Cerebellum (tissue), 4 donors: ENCODE measurements at places on chromosomes 7 and 10. TPM values are rescaled to one million over a fixed set of nuclear protein-coding genes. Genes with fewer than 3 reads are reported as not detected.
A peak's percentile ranks its signal among the peaks of the same experiment; 100 is the strongest.

The TMEM273 gene
- 2.8 TPM for total RNA-seq

- DNase-seq: no peak
Observed at GRCh38 chr7:116543664-116544063, 18.8 kb downstream of the CAV1 start.

The ANKRD1 gene
- total RNA-seq: not detected

- DNase-seq: no peak
Observed at GRCh38 chr10:43816351-43817321, 168.0 kb upstream of the ZNF32 start.

DNA sequence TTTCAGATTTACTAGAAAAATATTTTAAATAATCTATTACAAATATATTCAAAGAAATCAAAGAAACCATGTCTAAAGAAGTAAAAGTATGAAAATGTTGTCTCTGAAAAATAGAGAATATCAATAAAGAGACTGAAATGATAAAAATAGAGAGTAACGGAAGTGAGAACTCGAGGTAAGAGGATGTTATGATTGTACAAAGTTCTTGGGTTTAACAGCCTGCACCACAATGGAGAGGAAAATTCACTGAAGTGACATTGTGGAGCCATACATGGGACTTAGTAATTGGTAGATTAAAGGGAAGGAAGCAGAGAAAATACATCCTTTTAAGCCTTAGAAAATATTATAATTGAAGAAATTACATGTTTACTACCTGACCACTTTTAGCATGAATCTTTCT is 77.9 kb downstream of the THSD7A start:
- DNase-seq: no peak

DNA sequence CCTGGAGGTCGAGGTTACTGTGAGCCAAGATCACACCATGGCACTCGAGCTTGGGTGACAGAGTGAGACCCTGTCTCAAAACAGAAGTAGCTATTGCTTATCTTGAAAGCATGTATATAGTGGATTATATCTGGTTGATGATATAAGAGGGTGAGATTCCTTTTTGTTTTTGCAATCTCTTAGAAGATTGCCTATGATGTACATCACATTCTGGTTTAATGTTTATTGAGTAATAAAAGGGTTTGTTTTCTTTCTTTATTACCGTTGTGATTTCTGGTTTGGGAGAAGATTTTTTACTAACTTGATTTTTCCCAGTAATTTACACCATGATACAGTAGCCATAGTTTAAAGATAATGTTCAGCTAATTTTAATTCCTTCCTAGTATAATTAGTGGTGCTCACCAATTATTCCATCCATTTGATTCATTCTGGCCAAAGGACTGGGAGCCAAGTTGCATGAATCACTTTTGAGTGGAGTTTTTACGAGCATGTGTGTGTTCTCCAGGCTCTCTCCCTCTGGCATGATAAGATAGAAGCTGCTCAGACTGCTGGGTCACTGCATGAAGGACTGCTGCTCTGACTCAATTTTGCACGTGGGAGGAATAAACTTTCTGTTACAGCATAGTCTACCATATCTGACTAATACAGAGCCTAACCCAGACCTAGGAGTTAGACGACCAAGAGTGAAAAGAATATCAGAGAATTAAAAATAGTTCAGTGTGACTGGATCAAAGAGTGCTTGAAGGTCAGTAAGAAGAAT is 13.5 kb upstream of the TSPAN13 start:
- no peak for DNase-seq

- no peak for DNase-seq
Observed at GRCh38 chr10:110411047-110411410, 86.7 kb upstream of the DUSP5 start.

DNA sequence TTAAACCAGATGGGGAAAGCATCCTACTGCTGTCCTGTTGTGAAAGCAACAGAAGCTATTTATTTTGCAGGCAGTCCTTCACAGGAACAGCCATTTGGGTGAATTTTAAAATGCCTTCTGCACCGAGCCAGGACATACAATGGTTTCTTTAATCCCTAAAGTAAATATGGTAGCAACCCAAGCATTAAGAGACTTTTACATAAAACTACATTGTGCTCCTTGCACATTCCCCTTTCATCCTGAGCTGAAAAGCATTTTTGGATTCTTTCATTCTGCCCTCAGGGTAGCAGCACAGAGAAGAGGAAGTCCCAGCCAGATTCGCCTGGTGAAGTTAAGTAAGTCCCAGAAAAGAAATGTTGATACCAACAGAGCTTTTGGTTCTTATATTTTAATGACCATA is 84.0 kb upstream of the FAM3C start:
- DNase-seq: no peak

DNA sequence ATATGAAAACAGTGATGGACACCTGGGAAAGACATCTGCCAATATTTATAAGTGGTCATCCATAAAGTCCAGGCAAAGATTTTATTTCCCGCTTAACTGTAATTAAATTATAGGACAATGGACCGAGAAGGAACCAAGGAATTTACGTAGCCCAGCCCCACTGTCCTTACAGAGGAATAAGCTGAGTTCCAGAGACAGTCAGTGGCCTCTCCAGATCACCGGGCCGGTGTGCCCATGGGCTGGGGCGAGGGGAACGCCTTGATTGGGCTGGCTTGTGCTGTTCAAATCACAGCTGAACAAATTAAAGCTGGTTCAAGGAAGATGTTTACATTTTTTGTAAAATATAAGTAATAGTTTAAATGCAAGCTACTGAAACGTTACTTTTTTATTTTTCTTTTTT is 40.7 kb downstream of the PFKP start:
- no peak for DNase-seq

DNA sequence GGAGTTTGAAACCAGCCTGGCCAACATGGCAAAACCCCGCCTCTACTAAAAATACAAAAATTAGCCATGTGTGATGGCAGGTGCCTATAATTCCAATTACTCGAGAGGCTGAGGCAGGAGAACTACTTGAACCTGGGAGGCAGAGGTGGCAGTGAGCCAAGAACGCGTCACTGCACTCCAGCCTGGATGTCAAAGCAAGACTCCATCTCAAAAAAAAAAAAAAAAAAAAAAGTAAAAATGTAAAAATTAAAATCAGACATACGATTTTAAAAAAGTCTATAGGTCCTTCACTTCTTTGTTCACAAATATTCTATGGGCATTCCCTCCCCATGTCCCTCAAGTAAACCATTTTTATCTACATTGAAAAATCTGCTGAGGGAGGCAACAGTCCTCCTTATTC is 34.9 kb upstream of the TLL2 start:
- DNase-seq: no peak

The PRR15 gene
- total RNA-seq: not detected

The SPDYE6 gene
- total RNA-seq: not detected

The TAS2R3 gene
- 17.0 TPM for total RNA-seq

The SLC29A3 gene
- total RNA-seq: 3.2 TPM

The SP8 gene
- 0.18 TPM for total RNA-seq

DNA sequence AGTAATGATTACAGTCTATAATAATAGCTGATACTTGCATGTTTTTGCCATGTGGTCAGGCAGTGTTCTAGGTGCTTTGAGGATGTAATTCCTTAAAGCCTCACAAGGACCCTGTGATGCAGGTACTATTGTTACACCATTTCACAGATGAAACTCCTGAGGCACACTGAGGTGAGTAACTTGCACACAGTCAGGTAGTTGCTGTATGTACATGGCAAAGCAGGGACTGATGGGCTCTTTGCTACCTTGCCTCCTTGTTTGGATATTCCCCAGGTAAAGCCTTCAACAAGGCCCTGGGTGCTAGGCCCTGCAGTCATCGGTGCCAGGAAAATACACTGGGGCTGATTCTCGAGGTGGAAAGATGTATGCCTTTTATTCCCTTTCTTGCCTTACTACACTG is 317.5 kb downstream of the CXCL12 start:
- DNase-seq: no peak

- DNase-seq: no peak
Observed at GRCh38 chr10:122733443-122733842, 33.8 kb upstream of the C10orf120 start.

DNA sequence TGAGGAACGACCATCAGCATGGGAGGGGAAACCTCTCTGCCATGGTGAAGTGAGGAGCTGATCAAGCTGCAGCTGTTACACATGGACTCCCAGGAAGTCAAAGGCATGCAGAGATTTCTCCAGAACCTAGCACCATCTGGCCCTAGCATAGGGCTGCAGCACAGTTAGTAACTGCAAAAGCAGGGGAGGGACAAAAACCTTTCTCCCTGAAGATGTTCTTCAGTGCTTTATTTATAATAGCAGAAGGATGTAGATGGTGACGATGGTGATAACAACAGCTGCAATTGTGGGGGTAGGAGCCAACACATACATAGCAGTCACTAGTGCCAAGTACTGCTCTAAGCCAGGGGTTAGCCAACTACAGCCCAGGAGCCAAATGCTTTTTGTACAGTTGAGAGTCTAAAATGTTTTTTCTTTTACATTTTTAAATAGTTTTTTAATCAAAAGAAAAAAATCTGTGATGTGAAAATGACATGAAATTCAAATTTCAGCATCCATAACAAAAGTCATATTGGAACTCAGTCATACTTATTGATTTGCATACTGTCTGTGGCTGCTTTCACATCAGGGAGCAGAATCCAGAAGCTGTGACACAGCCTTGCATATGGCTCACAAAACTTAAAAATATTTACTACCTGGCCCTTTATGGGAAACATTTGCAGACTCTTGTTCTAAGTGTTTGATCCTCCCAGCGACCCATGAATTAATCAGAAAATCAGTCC is 299.5 kb downstream of the ELMO1 start:
- no peak for DNase-seq

DNA sequence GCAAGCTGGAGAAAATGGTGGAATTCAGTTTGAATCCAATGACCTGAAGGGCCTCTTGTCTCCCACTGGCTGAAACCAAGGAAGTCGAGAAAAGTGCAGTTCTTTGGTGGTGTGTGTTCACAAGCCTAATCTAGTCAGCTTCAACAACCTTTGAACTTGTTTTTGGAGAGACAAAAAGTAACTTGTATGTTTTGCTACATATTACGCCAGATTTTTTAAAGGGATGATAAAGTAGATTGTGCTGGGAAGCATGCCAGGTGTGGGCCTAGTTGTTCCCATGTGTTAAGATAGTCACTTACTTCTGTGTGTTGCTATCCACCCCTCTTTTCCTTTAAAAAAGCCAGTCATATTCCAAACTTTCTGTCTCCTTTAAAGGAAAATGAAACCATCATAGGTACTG is 79.7 kb upstream of the FAM3C start:
- DNase-seq: no peak

The METTL27 gene
- 2.5 TPM for total RNA-seq

GRCh38 chr10:34638406-34639054 is 176.6 kb downstream of the PARD3 start:
- peak; percentile 45 for DNase-seq

The LIPN gene
- not detected for total RNA-seq

- DNase-seq: no peak
Observed at GRCh38 chr7:90690159-90690858, 94.2 kb downstream of the CDK14 start.

- no peak for DNase-seq
Observed at GRCh38 chr10:78906734-78907390, 161.9 kb upstream of the ZMIZ1 start.

DNA sequence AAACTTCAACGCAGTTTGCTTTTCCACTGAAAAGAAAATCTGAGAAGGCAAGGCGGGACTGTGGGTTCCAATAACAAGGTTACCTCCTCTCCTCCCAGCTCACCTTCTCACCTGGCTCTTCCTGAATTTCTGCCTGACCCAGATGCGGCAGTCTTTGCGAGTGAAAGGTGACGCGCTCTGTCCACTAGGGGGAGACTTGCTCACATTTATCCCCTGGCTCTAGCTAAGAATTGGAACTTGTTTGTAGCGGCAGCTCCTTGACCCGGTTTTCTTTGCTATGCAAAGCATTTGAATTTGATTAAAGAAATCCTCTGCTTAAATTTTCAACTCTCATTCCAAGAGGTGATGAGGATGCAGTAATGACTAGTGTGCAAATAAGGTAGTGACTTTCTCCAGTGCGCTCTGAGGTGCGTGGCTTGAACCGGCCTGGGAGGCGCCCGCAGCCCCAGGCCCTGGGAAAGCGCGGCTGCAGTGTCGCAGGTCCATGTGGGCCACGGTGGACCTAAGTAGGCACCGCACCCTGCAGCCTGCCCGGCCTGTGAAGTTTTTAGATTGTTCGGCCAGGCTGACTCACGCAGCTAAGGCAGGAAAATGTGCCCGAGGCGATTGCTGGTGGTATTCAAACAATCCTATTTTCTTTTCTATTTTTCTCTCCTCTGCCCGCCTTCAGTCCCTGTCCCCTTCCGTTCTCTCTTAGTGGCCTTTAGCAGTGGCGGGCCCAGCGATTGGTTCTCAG is 336.9 kb upstream of the NPSR1 start:
- DNase-seq: peak; percentile 81

The PRTFDC1 gene
- total RNA-seq: 24.3 TPM

The TRIM4 gene
- total RNA-seq: 20.7 TPM

- no peak for DNase-seq
Observed at GRCh38 chr7:50339990-50340500, 35.5 kb downstream of the IKZF1 start.

GRCh38 chr7:92466682-92467081 is 11.1 kb downstream of the ERVW-1 start:
- no peak for DNase-seq

The NODAL gene
- 1.00 TPM for total RNA-seq

The PARD3 gene
- 52.6 TPM for total RNA-seq

- DNase-seq: no peak
Observed at GRCh38 chr10:34423673-34424625, 391.1 kb downstream of the PARD3 start.

- no peak for DNase-seq
Observed at GRCh38 chr10:114714281-114714741, 56.2 kb upstream of the ABLIM1 start.

The CNTNAP2 gene
- 137 TPM for total RNA-seq

DNA sequence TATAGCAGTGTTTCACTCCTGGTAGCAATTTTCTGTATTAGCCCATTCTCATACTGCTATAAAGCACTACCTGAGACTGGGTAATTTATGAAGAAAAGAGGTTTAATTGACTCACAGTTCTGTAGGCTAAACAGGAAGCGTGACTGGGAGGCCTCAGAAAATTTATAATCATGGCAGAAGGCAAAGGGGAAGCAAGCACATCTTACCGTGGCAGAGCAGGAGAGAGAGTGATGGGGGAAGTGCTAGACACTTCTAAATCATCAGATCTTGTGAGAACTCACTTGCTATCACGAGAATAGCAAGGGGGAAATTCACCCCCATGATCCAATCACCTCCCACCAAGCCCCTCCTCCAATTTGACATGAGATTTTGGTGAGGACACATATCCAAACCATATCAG is 131.6 kb upstream of the EFCAB10 start:
- DNase-seq: no peak

GRCh38 chr7:108030516-108030915 is 27.6 kb upstream of the LAMB1 start:
- DNase-seq: no peak

DNA sequence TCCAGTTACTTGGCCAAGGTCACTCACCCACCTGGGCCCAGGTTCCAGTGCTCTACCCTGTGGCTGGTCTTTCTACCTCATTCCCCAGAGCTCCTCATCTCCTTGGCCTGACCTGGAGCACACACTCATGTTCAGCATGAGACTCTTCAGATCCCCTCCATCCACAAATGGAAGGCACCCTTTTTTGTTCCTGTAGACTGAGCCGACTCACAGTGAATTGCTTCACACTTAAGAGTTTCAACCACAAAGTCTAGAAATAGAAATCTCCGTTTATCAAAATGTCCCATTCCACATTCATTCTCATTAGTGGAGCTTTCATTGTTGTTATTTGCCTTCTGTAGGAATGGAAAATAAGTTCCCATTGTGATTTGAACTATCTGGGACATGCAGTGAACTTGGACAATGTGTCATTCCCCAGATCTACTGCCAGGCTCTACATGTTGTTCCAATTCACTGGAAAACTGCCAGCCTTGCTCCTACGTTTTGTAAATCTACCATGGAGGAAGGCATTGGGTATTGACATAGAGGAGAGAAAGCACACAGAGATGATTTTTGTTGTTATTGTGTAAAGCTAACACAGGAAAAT is 125.3 kb upstream of the CELF2 start:
- DNase-seq: no peak
